ENCODE measurements at places on chromosomes 16 and 17. TPM values are rescaled to one million over a fixed set of nuclear protein-coding genes. Genes with fewer than 3 reads are reported as not detected.

Gene NRN1L
- total RNA-seq = 5.9 TPM

Gene PDK2
- total RNA-seq = 39.1 TPM

Gene PRSS22
- not detected for total RNA-seq

- no peak for DNase-seq
Measured at GRCh38 chr17:69333561-69333960, 6.6 kb upstream of the ABCA5 start.

- DNase-seq = no peak
Measured at GRCh38 chr16:12917246-12917645, 15.8 kb downstream of the SHISA9 start.

DNA sequence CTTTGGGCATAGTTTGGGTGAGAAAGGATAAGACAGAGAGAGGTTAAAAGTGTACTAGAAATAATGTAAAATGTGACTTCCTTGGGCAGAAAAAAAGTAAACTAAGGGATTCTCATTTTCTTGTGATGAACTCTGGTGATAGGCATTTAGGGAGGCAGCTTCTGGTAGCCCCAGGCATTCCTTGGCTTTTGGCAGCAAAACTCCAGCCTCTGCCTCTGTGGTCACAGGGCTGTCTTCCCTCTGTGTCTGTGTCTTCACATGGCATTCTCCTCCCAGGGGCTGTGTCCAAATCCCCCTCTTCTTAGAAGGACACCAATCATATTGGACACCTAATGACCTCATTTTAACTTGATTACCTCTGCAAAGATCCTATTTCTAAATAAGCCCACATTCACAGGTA lies 54.7 kb downstream of the HS3ST3B1 start:
- DNase-seq = no peak

DNA sequence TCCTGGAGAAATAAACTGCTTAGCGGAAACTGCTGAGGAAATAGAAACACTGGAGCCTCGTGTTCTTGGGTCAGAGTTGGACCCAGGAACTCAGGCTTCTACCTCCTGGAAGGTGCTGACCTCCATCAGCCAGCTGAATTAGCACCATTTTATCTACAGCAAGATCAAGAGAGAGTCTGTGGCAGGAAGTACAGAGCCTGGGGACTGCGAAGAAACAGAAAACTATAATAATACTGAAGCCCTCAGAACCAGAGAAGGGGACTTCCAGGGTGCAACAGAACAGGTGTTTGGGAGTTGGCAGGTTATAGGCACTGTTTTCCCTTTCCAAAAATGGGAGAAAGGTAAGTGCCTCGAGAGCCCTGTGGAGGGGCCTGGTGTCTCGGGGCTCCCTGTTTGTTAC lies 379.7 kb downstream of the CA10 start:
- no peak for DNase-seq

DNA sequence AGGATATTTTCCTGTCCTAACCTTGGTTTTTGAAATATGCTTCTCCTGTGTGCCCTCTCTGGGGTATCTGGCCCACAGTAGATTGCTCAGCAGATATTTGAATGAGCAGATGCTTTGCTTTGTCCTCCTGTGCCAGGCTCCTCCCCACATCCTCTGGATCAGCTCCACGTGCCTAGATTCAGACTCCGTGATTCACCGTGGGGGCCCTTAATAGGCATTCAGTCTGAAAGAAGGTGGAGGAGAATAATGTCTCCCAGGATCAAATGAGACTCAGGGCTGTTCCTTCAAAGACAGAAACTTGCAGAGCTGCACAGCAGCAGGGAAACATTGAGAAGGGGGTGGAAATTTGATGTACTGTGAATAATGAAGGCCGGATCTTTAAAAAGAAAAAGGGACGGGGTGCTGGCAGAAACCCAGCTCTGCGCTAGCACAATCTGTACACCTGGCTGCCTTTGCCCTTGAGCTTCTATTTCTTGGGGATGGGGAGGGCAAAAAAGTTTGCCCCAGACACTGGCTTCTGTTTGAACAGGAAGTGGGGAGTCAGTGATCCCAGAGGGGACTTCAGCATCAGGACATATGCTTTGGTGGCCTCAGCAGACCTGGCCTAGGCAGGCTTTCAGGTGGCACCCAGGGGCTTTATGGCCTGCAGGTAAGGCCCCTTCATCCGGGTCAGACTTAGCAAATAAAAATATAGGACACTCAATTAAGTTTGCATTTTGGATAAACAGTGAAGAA lies 15.9 kb upstream of the SLC12A3 start:
- no peak for DNase-seq

- DNase-seq = no peak
Measured at GRCh38 chr16:66925322-66925840, at the start of gene RRAD. Gene RRAD (minus strand): TSS chr16:66925535. CDS start chr16:66925179, 356 bp downstream.

DNA sequence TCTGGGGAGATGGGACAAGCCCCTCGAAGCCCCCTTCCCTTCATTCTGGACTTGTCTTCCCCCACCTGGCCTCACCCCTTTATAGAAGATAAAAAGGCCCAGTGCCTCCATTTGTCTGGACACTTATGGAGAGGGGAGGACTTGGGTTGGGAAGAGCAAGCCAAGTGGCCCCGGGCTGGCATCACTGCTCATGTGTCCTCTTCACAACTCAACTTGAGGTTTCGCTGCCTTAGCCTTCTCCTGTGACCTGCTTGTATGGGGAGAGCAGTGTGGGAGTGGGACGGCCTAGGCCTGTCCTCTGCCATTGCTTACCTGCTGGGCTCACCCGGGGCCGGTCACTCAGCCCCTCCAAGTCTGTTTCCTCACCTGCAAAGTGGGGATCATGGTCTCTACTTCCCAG lies 1.4 kb downstream of the PAQR4 start:
- no peak for DNase-seq

DNA sequence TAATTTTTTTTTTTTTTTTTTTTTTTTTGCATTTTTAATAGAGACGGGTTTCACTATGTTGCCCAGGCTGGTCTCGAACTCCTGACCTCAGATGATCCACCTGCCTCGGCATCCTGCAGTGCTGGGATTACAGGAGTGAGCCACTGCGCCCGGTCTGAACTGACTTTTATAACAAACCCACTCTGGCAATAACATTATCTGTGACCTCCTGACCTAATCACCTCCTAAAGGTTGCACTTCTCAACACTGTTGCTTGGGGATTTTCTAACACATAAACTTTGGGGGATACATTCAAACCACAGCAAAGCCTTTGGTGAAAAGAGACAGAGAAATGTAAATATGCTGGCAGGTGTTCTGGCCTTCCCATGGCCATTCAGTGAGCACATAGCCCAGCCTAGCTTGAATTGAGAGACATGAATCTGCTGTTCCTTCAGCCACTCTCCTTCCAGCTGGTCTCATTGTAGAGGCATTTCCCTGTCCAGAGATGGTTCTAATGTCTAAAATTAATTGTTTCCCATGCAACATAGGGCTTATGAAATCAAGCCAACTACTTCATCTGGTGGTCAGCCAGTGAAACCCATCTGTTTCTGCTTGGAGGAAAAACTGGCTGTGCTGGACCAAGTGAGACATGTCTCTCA lies 28.3 kb downstream of the LYRM1 start:
- DNase-seq = no peak

GRCh38 chr16:53721017-53721416 lies 17.1 kb downstream of the FTO start:
- no peak for DNase-seq

DNA sequence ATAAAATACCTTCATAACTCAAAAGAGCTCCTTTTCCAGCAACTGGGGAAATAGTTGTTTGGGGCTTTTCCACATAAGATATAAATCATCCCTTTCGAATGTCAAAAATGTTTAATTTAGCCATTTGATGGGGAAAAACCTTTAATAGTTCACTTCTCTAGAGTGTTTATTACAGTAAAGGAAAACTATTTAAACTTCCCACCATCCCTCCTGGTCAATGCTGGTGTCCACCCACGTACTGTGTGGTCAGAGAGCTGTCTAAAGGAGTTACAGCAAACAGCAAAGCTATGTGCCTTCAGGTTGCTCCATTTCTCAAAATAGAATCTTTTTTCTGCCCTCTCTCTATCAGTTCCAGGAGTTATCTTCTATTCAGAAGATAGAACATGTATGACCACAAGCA lies 33.5 kb downstream of the KANSL1 start:
- DNase-seq = no peak

- no peak for DNase-seq
Measured at GRCh38 chr16:2910441-2910969, 1.2 kb upstream of the FLYWCH1 start.

- DNase-seq = no peak
Measured at GRCh38 chr16:3501783-3502400, 1.1 kb downstream of the CLUAP1 start.

GRCh38 chr17:83189044-83190003 lies 109.9 kb downstream of the METRNL start:
- DNase-seq = no peak

DNA sequence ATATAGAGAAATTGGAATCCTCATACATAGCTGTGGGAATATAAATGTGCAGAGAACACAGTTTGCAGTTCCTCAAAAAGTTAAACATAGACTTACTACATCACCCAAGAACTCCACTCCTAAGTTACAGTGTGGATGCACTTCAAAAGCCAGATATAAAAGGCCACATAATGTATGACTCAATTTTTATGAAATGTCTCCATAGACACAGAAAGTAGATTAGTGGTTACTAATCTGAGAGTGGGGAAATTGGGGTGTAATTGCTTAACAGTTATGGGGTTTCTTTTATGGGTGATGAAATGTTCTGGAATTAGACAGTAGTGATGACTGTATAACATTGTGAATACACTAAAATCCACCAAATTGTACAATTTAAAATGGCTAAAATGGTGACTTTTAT lies 60.9 kb downstream of the CACNG1 start:
- DNase-seq = no peak

- DNase-seq = no peak
Measured at GRCh38 chr16:4556580-4556979, 440 bp downstream of the C16orf96 start.
